PC-9 (cell line): ENCODE measurements at places on chromosomes 2 and 18. TPM values are rescaled to one million over a fixed set of nuclear protein-coding genes. Genes with fewer than 3 reads are reported as not detected.

DNA sequence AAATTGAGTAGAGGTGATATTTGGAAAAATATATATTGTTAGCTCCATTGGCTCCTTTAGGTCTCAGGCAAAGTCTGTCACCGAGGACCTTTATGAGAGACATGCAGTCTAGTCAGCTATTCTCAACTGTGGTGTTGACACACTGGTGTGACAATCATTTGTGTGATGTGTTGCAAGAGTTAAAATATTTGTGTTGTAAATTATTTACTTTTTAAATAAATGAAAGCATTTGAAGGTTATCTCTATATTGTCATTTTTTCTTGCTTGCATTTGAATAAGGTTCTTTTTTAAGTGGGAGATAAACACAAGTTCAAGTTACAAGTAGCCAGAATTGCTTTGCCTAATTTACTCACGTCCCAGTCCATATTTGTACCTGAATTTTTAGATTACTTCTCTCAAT is 4.3 kb downstream of the REL start:
- no peak for DNase-seq

ARHGAP15 gene
- not detected in 2 replicates for total RNA-seq

WNT6 gene
- total RNA-seq, result 0.33 and 0.45 TPM in 2 replicates

TMEM169 gene
- 0.46 and 0.58 TPM in 2 replicates for total RNA-seq

SERPINB11 gene
- not detected in 2 replicates for total RNA-seq
